Natural killer cell treated with Interleukin-12 subunit alpha and Interleukin-12 subunit beta and Interleukin-15 and Interleukin-18, amount 100 ng/mL, for 72 hours (primary cell): ENCODE measurements at places on chromosomes 2 and 18.

- DNase-seq, result no peak
Observed at GRCh38 chr2:127638361-127639110, 7.4 kb upstream of the GPR17 start.

GRCh38 chr2:68246396-68246795 lies 5.9 kb downstream of the PPP3R1 start:
- no peak for DNase-seq

DNA sequence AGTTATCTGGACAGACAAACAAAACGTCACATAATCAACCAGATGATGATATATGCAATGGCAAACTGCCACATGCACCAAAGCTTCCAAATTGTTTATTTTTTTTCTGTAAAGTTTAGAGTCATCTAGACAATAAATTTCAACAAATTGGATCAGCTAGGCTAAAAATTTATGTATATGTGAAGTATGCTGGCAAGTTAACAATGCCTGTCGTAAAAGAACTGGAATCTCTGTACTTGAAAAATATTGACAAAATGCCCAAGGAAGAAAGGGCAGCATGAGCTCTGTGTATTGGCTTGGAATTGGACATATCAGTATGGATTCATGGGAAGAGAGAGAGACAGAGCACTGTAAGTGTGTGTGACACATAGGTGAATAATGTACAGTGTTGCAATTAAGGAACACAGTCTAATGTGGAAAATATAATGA lies 309.8 kb downstream of the ERBB4 start:
- no peak for DNase-seq

DNA sequence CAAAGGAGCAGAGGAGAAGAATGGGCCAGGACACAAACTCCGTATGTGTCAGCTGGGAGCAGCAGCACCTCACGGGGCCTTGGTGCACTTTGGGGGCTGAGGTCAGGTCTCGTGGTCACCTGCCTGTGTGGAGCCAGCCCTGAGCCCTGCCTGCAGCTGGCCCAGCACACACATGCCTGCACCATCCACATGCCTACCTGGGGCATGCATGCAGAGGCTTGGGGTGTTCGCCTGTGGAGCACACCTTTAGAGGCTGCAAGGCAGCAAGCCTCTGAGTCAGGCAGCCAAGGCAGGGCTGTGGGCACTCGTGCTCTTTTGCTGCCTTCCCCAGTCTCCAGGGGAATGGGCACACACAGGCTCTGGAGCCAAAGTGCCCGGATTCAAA lies 36.0 kb downstream of the ARHGEF4 start:
- no peak for DNase-seq

DNA sequence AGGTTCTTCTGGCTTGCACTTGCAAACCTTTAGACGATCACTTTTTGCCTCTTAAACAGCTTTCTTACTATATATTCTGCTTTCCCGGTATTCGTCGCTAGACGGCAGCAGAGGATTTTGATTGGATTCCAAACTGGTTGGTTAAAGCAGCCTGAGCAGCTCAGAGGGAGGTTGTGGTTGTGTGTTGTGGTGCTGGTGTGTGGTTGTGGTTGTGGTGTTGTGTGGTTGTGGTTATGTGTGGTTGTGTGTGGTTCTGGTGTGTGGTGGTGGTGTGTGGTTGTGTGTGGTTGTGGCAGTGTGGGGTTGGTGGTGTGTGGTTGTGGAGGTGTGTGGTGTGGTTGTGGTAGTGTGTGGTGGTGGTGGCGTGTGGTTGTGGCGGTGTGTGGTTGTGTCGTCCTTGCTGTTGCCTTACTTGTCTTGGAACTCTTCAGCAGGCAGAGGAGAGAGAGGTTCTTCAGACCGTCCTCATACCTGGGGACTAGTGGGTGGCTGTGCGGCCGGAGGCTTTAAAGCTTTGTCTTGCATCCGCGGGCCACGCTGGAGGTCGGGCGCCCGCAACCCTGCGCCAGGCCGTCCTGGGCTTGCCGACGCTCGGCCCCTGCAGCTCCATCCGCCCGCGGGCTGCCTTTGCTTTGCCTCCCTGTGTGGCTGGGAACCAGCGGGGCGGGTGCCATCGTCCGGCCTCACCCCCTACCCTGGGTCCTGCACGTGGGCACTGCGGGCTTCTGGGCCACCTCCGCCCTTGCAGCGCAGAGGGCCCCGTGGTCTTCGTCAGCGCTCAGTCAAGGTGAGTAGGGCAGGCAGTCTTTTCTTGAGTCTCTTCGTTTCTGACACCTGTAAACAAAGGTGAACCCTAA lies 190.8 kb downstream of the ARHGAP28 start:
- DNase-seq, result no peak

DNA sequence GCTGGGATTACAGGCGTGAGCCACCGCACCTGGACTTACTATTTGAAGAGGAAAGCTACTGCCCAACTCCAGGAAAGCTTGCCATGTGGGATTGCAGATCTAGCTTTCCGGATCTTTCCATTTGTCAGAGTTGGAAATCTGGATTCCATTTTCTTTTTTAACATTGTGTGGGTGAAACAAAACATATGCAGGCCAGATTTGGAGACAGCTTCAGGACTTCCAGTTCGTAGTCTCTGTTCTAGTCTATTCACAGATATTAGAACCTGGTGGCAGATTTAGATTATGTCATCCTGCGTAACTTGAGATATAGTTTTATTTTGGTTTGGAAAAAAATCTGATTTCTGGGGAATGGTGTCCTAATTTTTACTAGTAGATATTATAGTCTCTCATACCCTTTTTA lies 70.5 kb downstream of the ZNF236 start:
- DNase-seq, result no peak

GRCh38 chr2:538646-539045 lies 138.6 kb downstream of the TMEM18 start:
- no peak for DNase-seq

GRCh38 chr2:235005603-235006259 lies 53.9 kb downstream of the SH3BP4 start:
- DNase-seq, result no peak

DNA sequence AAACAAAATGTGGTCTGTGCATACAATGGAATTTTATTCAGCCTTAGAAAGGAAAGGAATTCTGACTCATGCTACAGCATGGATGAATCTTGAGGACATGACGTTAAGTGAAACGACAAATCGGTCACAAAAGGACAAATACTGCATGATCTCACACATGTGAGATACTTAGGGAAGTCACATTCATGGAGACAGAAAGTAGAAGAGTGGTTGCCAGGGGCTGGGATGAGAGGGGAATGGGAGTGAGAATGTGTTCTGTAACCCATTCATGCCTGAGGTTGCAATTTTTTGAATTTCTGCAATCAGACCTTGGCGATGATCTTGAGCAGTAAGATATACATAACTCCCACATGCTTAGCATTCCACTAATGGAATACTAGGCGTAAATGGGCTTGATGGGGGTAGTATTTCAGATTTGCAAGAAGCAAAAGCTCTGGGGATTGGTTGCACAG lies 22.0 kb downstream of the FHL2 start:
- no peak for DNase-seq

DNA sequence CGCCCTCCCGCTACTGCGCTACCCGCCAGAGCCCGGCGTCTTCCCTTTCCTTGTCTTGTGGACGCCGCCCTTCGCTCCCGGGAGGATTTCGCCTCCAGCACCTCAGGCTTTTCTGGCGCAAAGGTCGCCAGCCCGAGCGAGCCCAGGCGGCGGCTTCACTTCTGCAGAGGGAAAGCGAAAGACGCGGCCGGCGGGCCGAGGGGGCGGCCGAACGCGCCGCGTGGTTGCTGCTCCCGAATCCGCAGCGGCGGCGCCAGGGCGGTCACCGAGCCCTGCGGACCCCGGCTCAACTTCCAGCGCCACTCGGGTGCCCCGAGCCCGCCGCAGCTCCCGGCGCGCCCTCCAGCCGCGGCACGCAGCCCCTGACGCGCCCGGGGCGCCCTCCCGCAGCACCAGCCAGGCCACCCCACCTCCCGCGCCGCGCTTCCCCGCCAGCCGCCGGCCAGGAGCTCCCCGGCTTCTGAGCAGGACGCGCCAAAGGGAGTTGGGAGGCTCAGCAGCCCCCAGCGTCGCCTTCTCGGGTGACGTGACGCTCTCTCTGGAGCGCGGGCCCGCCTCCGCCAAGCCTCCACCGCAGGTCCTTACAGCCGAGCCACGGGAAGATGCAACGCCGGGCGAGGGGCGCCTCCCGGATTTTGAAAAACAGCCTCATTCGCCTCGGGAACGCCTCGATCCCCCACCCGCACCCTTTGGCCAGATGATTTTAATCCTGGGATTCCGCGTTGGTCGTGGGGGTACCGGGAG lies 84.9 kb upstream of the EPB41L3 start:
- DNase-seq, result no peak

DNA sequence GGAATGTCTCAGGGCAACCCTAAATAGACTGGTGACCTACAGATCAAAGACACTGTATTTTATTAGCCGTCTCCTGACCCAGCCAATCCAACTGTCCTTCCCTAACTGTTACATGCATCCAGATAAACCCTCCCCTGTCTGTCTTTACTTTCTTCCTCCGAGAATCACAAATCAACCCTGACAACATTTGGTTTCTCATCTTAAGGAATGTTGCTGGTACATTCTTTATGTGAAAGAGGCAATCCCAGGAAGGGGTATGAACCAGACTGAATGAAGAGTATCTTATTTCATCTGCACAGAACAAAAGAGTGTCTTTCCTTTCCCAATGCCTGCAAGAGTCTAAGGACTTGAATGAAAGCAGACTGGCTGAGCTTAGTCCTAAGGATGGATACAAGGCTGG lies 113.9 kb upstream of the LTBP1 start:
- DNase-seq, result no peak

GRCh38 chr2:238163481-238164198 lies 4.9 kb downstream of the ERFE start:
- peak; percentile 59 for DNase-seq

- DNase-seq, result no peak
Observed at GRCh38 chr18:12290086-12290485, 18.0 kb upstream of the TUBB6 start.

- no peak for DNase-seq
Observed at GRCh38 chr2:222212571-222212970, 86.2 kb downstream of the PAX3 start.

- DNase-seq, result no peak
Observed at GRCh38 chr2:102446936-102447335, 24.0 kb downstream of the IL18RAP start.

- no peak for DNase-seq
Observed at GRCh38 chr2:85163675-85164074, 30.5 kb downstream of the TCF7L1 start.

- no peak for DNase-seq
Observed at GRCh38 chr18:8788503-8789429, 83.4 kb downstream of the MTCL1 start.
